ENCODE measurements at places on chromosomes 5 and 9.

- DNase-seq: no peak
These were observed 153.0 kb downstream of the DENND1A start for GRCh38 chr9:123776708-123777537.

DNA sequence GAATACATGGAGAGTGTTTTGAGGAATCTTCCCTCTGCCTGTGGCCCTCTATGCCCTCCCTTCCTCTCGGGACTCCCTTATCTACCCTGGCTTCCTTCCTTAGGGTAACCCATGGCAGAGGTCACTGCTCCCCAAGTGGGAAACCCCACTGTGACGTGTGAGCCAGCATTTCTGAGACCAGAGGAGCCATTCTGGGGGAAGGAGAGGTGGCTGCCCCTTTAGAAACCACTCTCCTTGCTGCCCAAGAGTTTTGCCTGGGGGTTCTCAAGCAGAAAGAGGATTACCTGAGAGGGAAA lies 23.1 kb downstream of the CCNJL start:
- no peak for DNase-seq

- no peak for DNase-seq
These were observed 40.3 kb upstream of the NAA35 start for GRCh38 chr9:85900504-85901201.

DNA sequence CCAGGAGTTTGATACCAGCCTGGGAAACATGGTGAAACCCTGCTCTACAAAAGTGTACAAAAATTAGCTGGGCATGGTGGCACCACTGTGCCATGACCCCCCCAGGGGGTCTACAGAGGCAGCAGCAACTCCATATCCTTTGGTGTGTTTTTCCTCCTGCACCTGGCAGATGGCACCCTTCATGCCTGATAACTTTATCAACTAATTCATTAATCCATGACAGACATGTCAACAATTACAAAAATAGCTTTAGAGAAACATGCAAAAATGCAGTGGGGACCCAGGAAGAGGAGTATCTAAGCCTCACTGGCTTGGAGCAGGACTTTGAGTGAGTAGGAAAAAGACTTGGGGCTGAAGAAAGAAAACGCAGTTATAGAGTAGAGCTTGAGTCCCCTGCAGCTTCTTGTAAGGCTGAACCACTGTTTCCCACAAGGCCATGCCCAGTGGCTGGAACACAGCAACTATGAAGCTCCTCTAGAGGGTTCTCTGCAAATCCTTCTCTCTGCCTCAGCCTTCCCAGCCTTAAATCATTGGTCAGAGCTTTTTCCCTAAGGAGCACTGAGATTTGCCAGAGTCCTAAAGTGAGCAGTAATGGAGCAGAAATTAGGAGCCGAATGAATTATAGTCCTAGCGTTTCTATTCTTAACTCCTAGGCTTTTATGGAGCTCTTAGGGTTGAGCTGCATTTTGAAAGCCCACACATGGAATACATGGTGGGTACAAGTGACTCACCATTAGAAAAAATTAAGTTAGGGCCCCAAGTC lies 25.5 kb upstream of the B4GALT1 start:
- no peak for DNase-seq

DNA sequence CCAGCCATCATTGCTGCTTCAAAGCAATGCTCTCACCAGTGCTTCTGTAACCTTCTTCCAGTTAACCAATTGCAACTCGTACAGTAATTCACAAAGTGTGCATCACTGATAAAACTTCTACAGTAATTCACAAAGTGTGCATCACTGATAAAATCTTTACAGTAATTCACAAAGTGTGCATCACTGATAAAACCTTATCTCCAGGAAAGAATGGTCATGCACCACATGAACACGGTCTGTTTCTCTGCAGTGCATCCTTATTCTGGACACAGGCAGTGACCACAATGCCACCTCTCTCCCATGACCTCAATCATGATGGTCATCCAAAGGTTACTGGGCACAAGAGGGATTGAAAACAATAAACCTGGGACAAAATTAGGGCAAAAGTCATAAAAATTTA lies 153.6 kb downstream of the TSSK1B start:
- DNase-seq: no peak

- no peak for DNase-seq
These were observed 8.4 kb downstream of the SARDH start for GRCh38 chr9:133729617-133730281.

- no peak for DNase-seq
These were observed 60.3 kb downstream of the FOXD1 start for GRCh38 chr5:73388306-73388684.

GRCh38 chr5:149044453-149045088 lies 18.3 kb downstream of the SH3TC2 start:
- DNase-seq: no peak

- no peak for DNase-seq
These were observed 56.6 kb downstream of the SMC5 start for GRCh38 chr9:70315389-70315788.

DNA sequence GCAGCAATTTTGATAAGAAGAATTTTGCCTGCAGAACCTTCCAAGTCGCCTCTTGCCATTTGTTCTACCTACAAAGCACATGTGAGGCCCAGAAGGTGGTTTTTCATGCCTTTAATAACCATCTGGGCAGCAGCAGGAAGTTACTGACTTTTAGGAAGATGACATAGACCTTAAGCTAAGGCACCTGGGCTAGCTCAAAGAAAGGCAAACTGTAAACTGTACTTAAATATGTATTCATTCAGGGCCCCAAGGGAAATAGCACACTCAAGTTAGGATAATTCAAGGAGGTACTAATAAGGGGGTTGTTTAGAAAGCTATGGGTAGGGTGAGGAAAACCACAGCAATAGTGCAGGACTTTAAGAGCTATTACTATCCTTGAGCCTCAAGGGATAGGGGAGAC lies 57.3 kb upstream of the HSPB3 start:
- DNase-seq: no peak

DNA sequence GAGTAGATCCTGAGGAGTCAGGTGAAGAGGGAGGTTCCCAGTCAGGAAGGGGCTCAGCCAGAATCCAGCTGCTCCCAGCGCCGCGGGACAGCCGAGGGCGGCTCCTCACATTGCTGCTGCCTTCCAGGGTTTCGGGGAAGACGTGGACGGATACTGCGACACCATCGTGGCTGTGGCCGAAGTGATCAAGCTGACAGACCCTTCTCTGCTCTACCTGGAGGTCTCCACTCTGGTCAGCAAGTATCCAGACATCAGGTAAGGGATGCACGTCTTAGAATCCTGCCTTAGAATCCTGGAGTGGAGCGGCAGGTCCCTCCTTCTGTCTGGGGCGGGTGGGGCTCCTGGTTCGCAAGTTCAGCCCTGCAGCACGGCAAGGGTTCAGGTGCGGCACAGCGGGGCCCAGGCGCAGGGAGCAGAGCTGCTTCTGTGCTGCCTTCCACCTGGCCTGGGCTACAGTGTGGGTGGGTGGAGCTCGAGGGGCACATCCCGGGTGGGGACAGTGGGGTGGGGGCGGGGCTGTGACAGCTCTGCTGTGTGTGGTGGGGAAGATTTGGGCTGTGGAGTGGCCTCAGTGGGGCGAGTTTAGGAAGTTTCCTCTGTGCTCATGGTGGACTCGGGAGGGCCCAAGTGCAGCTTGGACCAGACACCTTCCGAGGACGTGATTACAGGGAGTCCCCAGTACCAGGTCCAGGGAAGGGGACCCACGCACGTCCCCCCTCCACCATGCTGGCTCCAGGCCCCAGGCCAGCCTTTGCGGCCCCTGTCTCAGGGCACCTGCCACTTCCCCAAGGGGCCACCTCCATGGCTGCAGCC lies 22.8 kb downstream of the EXOC3 start:
- DNase-seq: no peak

DNA sequence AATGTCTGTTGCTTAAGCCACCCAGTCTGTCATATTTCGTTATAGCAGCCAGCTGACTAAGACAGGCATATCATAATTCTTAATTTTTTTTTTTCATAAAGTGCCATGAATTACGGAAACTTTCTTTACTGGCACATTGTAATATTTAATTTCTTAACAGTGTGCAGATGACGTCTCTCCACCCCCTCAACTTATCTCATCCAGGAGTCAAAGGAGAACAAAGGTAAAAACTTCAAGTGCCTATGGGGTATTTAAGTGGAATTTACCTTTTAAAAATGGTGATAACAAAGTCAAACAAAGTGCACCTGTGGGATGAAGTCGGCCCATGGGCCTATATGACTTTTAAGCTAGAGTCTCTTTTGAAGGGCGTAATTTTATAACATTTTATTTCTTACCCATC lies 539.4 kb downstream of the CDH9 start:
- DNase-seq: no peak

GRCh38 chr5:137442660-137443059 lies 56.5 kb downstream of the SPOCK1 start:
- peak; percentile 77 for DNase-seq

DNA sequence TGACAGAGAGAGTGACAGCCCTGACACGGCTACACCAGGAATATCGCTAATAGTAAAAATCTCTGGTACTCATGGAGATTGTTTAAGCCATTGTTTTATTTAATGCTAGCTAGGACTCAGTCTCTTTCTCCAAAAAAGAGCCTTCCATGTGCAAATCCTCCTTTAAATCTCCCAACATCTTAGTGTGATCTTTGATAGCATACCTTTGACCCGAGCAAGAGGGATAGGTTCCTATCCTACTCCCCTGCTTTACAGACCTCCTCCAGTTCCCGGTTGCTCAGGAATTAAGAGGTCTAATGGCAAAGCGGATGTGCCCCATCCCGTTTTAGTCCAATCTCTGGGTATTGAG lies 663 bp upstream of the FRMD3 start:
- DNase-seq: no peak

GRCh38 chr5:88503406-88503805 lies 234.8 kb upstream of the TMEM161B start:
- no peak for DNase-seq

DNA sequence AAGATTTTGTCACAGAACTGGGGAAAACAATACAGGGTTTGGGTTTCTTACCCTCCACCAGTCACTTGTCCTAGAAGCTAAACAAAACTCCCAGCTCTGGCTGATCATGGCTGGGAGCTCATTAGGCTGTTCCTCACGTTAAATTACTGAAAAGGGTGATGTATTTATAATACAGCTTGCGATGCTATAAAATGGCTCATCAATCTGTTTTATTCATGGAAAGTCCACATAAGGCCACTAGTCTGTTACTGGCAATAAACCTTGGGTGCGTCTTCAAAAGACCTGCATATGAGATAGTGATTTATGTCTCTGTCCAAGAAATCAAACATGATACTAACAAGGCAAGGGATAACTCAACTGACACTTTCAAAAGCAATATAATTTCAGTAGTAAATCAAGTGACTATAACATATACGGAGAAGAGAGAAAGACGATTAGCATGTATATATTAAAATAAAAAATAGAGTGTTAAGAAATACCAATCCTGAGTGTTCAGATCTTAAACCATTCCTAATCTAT lies 219.0 kb downstream of the BNC2 start:
- no peak for DNase-seq

- no peak for DNase-seq
These were observed 394.8 kb upstream of the MEF2C start for GRCh38 chr5:89277816-89278215.

- no peak for DNase-seq
These were observed 55.5 kb upstream of the ARAP3 start for GRCh38 chr5:141737535-141737934.

- no peak for DNase-seq
These were observed 126.0 kb upstream of the IRX2 start for GRCh38 chr5:2877522-2877921.

DNA sequence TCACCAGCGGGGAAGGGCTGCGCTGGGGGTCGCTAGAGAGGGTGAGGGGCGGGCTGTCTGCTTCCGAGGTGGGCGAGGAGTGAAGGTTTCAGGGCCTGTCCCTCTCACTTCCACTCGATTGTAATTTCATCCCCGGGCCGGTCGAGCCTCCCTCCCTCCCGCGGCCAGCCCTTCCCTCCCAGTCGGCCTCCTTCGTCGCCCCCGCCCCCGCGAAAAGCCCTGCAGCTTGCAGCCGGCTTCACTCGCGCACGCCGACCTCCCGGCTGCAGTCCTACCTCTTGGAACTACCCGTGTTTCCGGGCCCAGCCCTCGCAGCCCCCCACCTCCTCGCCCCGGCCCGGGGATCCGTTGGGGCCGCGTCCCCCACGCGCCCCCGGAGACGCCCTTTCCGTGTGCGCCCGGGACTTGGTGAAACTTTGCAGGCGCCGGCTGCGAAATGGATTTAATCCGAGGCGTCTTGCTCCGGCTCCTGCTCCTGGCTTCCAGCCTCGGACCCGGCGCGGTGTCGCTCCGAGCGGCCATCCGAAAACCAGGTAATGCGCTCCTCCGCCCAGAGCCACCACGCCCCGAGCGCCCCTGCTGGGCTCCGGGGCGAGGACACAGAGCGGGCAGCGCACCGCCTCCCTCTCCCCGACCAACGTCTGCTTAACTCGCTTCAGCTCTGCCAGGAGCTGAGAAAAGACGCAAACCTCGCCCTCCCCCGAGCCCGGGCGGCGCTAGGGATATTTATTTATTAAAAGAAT lies at the start of gene EGFLAM:
Gene EGFLAM, plus strand, starts transcription at position 241 of the 743 bp plus-strand sequence. Its CDS starts 196 bp downstream, at position 437.
- peak; percentile 64 for DNase-seq

GRCh38 chr9:101574731-101575333 lies 19.9 kb downstream of the PPP3R2 start:
- DNase-seq: no peak

- peak; percentile 47 for DNase-seq
These were observed 50.1 kb upstream of the RETREG1 start for GRCh38 chr5:16666883-16667398.

- no peak for DNase-seq
These were observed 2.5 kb upstream of the LMX1B start for GRCh38 chr9:126611193-126611591.

GRCh38 chr5:154516475-154516874 lies 38.4 kb upstream of the HAND1 start:
- DNase-seq: no peak

DNA sequence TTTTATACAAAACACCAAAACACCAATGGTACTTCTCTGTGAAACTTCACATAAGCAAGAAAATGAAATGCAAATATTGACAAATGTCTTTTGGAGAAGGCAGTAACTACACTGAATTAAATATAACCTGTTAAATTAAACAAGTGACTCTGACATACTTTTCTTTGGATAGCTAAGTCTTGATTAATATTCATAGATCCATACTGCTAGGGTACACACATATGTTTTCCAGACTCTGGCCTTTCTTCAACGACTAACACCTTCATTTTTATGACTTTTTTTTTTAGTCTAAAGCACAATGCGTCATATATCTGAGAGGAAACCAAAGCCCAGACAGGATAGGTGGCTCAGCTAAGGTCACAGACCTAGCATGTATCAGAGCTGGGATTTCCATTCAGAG lies 263.7 kb downstream of the TENT4A start:
- DNase-seq: no peak

DNA sequence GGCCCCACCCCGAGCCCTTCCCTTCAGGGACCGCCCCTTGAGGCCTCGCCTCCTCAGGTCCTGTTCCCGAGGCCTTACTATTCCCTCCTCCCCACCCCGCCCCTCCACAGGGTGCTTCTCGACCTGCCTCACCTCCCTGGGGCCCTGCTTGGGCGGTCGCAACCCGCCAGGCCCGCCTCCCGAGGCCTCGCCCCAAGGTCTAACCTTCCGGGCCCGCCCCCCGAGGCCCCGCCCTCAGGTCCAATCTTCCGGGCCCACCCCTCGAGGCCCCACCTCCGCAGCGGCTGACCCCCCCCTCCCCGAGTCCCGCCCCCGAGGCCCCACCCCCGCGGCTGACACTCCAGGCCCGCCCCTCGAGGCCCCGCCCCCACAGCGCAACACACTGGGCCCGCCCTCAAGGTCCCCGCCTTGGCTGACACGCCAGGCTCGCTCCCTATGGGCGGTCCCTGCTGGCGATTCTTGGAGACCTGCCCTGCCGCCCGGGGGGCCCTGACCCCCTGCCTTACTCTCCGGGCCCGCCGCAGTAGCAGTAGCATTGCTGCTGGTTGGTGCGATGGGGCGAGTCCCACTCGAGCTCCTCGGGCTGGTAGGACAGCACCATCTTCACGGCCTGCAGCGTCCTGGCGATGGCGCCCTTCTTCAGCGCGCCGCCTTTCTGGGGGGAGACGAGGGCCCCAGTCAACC lies 8.2 kb downstream of the PHF19 start:
- no peak for DNase-seq
